Peyer's patch (tissue), 4 donors: ENCODE measurements at places on chromosomes 3 and 15.

DNA sequence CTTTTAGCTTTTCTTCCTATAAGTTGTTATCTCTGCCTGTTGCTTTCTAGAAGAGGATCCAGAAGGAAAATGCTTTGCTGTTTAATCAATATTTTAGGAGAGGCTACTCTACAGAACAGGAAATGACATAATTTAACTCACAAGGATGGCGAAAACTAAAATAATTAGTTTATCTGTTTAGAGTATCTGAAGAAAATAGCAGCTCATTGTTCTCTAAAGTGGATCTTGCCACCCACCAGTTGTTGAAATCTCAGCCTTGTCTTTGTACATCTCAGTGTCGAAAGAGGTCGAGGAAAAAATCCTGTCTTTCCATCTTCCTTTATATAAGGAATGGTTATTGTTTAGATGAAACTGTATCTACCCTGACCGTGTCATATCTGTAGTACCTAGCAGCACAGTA, 126.6 kb downstream of the ZNF609 start:
- DNase-seq: no peak

GRCh38 chr3:101828691-101829436, 20.4 kb upstream of the NFKBIZ start:
- peak; percentile 80 for DNase-seq

DNA sequence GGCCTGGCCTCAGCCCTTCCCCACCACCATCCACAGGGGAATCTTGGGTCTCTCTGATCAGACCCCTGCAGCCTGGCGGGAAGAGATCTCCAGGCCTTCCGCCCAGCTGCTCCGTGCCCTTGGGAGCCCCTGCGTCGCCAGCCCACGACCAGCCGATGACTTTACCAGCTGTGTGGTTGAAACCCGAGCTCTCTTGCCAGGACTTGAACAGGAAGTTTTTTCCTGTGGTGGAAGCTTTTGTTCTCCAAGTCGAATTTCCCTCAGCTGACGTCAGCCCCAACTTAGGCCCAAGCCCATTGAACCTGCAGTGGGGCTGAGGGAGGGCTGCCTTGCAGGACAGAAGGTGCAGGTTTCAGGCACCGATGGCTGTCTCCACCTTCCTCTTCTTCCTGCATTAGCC, 51.7 kb upstream of the SMAD3 start:
- DNase-seq: no peak

GRCh38 chr15:100691321-100691720, 88.9 kb downstream of the ASB7 start:
- no peak for DNase-seq

GRCh38 chr3:136958939-136959338, 1.2 kb downstream of the IL20RB start:
- no peak for DNase-seq

DNA sequence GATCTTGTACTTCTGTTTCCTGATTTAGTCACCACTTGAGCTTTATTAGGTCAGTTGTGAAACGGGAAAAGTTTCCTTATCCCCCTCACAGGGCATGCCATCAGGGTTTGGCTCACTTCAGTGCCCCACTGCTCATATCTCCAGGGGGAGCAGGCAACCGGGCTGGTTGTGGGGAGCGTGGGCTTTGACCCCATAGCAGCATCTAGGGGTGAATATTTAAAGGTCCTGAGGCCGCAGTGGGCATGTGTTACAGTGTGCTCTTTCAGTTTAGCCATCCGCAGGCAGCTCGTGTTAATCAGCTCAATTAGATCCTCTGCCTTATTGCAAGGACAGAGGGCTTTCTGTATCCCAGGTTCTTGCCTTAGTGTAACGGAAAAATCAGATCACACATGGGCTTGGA, 71.9 kb downstream of the MRPL46 start:
- no peak for DNase-seq

DNA sequence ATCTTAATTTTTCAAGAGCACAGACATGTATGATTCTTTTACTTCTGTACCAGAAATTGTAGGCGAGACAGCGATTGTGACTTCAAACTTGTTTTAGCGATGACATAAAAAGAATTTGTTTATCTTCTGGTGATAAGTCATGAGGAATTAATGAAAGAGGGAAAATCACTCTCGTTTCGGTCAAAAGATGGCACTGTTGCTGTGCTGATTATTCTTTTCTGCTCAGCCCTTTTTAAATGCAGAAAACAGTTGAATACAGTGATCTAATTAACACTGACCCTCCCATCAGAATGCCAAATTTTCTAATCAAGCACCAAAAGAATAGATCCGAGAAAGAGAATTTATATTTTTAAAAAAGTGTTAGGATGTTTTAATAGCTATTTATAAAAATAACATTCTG, 52.6 kb downstream of the NSUN3 start:
- DNase-seq: no peak

DNA sequence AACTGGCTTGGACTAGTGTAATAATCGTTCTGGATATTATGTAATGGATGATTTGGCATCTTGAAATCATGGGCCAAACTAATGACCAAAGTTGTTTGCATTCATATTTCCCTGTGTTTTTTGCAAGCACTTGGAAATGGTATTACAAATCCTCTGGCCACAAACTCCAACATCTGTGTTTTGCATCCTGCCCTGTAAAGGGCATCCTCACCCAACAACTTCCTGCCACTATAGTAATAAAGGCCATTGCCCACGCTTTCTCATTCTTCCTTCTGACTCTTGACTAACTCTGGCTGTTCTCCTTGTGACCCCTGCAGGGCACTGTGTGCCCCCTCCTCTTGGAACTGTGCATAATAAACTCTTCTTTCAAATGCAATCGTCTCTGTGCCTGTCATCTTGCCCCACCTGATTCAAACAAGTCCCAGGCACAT, 25.4 kb upstream of the PSMD6 start:
- DNase-seq: no peak

DNA sequence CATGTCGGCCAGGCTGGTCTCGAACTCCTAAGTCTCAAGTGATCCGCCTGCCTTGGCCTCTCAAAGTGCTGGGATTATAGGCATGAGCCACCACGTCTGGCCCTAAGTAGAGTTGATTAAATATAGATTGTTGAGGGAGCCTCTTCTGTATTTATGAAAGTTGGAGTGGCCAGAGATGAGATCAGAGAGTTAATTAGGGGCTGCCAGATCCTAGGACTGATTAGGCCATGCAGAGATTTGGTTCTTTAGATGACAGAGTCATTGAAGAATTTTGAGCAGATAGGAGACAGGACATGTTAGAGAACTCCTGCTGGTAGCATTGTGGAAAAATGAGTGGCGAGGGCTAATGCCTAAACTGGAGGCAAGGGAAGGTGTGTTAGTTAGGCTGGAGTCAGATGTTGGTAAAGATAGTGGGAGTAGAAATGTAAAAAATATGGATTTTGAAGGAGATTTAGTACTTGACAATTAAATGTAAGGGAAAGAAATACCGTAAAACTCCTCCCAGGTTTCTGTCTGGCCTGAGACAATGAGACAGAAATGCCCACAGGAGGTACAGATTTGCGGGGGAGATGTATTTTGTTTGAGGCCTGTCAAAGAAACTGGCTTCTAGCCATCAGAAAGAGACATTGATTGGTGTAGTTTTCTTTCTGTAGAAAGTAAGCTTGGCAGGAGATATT, 23.4 kb downstream of the SACM1L start:
- DNase-seq: no peak

- DNase-seq: no peak
Measured at GRCh38 chr3:179882292-179882691, 154.4 kb downstream of the PEX5L start.

DNA sequence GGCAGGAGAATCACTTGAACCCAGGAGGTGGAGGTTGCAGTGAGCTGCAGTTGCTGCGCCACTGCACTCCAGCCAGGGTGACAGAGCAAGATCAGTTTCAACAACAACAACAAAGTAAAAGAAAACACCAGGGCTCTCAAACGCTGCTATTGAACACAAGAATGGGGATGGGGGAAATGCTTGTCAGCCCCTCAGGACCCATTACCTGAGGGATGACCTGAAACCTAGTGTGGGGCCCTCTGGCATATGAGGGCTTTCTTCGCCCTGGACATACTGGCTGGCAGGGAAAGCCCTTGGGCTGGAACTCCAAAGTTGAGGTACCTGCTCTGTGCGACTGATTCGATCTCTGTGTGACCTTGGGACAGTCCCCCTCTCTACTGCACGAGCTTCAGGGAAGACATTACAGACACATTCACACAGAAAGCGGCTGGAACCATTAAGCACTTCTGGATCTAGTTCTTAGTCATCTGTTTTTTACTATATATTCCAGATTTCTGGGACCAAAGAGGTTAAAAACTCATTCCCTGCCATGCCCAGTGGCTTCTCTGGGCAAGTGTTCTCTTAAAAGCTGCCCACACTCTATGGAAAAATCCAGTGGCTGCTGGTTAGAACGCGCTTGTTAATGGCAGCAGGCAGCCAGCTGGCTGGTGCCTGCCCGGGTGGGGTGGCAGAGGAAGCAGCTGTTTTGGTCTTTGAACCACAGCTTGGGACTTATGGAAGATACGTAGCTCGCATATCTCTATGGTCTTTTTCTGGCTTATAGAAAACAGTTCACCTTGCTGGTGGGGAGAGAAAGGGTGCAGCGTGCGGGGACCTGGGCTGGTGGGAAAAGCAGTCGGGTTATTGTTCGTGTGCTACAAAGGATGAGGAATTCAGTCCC, 57.2 kb downstream of the ATP1B3 start:
- DNase-seq: no peak

DNA sequence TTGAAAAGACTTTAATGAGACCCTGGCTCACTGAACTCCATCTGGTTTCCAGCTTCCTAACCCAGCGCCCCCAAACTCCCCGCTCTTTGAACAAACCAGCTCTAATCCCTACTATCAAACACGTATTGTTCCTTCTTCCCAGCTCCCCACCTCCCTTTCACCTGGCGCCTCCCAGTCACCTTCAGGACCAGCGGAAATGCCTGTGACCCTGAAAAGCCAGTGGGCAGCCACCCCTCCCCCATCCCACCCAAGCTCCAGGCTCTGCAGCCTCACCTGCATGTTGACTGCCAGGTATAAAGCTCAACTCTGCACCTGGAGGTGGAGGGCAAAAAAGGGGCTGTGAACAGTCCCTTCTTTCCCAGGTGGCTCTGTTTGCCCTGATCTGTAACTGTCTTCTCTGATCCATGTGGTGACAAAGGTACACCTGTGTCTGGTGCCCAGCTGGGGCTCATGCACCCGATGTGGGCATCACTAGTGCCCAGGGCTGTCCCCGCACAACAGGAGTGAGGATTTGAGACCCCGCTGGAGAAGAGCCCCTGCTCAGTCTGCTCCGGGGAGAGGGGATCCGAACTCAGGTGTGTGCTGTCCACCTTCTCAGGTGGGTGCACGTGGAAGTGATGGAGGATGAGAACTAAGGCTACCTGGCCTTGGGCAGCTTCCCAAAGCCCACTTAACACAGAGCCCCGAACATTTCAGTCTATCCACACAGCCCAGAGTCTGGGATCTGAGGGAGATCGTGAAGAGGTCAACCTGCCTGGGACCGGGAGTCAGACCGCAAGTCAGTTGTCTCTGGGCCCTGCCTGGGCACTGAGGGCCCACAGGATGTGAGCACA, 128.9 kb downstream of the NSMCE3 start:
- no peak for DNase-seq

DNA sequence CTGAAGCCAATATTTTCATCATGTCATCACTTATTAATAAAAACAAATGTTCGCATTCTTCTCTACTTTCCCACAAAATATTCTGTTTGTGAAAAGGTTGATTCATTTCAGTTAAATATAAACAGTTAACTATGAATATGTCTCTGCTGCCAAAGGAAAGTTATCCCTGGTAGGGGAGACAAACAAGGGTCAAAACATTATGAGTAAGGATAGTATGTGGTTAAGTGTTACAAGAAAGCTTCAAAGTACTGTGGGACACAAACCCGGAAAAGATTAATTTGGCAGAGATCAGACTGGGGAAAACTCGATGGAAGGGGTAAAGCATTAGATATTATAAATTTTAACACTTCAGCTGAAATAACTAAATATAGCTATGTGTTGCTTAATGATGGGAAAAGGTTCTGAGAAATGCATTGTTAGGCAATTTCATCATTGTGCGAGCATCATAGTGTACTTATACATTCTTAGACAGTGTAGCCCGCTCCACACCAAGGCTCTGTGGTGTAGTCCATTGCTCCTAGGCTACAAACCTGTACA, 436.5 kb upstream of the TBL1XR1 start:
- no peak for DNase-seq

GRCh38 chr3:51384055-51384725, 901 bp upstream of the MANF start:
- DNase-seq: no peak

DNA sequence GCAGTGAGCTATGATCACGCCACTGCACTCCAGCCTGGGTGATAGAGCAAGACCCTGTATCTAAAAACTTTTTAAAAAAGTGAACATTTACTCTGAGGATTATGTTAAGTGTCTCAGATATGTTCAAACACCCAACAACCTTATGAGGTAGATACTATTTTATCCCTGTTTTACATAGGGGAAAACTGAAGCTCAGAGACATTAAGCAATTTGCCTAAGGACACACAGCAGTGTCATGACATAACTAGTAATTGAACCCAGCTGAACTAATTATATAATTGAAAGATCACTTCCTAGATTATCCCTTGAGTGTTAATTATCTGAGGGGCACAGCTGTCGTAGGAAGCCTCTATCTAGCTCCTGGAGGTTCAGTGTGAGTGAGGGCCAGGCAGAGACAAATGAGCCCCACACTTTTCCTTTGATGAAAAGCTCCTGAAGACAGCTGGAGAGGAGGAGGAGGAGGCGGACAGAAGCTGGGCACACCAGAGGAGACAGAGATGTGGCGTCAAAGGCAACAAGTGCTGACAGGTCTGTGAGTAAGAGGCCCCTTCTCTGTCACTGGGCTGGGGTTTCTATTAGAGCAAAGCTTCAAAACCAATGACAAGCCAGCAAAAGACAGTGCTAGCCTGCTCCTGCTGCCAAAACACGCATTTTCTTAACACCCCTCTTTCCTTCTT, 20.5 kb downstream of the TRH start:
- no peak for DNase-seq

GRCh38 chr3:177929310-177929709, 606.9 kb upstream of the KCNMB2 start:
- DNase-seq: no peak

DNA sequence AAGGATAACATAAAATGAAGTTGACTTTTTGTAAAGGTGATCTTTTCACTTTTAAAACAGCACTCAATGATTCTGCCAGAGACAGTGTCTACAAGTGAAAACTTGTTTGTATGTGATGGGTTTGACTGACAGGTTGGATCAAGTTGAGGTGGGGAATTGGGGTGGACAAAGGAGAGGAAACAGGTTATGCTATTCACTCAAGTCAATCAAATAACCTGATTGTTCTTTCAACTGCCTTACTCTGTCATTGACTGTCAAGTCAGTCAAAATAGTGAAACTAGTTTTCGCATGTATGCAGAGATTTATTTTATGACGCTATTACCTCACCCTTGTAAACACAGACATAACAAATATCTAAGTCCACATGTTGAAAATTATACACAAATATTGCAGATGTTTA, 187.7 kb downstream of the ROBO2 start:
- no peak for DNase-seq

GRCh38 chr15:43489191-43489590, 3.8 kb downstream of the TP53BP1 start:
- no peak for DNase-seq

GRCh38 chr3:14946739-14947099, 664 bp upstream of the NR2C2 start:
- DNase-seq: no peak
